ENCODE measurements at places on chromosomes 1 and 21.

- DNase-seq: no peak
Observed at GRCh38 chr1:101652484-101652883, 344.2 kb downstream of the OLFM3 start.

GRCh38 chr1:231093156-231093922 is 53.3 kb upstream of the FAM89A start:
- DNase-seq: no peak

DNA sequence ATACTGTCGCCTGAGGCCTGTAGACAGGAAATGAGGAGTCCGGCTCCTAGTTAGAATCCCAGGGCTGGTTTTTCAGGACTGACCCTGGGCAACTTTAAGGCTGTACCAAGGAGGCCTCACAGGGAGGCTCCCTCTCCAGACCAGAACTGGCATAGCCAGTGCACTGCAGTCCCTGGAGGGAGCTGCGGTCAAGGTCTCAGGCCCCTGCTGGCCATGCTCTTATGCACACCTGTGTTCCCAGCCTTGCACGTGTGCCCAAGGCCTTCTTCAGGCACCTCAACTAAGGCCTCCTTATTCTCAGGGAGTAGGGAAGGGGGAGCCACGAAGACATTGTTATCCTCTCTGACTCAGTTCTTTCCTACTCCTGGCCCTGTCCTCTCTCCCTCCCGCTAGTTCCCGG is 22.0 kb upstream of the IFNAR1 start:
- no peak for DNase-seq

- no peak for DNase-seq
Observed at GRCh38 chr1:168728473-168729404, at the start of gene DPT. DPT (minus strand) TSS chr1:168729206; CDS start chr1:168729174, 32 bp downstream.

Data from stimulated activated naive CD4-positive, alpha-beta T cell treated with Interleukin-2 at 50 U/mL for 16 hours (primary cell).